ENCODE measurements at places on chromosomes 1 and 21. TPM values are rescaled to one million over a fixed set of nuclear protein-coding genes. Genes with fewer than 3 reads are reported as not detected.

The MTARC1 gene
- 28.2 TPM for total RNA-seq

The GBP4 gene
- 6.8 TPM for total RNA-seq

The LENEP gene
- total RNA-seq: not detected

The CD52 gene
- total RNA-seq: 4.0 TPM

The ELAPOR1 gene
- 0.42 TPM for total RNA-seq

The S100A9 gene
- 191 TPM for total RNA-seq

The DENND2D gene
- 20.7 TPM for total RNA-seq

The AP4B1 gene
- total RNA-seq: 10.6 TPM

The SERPINC1 gene
- total RNA-seq: 2,309 TPM

The HSD11B1 gene
- total RNA-seq: 226 TPM

DNA sequence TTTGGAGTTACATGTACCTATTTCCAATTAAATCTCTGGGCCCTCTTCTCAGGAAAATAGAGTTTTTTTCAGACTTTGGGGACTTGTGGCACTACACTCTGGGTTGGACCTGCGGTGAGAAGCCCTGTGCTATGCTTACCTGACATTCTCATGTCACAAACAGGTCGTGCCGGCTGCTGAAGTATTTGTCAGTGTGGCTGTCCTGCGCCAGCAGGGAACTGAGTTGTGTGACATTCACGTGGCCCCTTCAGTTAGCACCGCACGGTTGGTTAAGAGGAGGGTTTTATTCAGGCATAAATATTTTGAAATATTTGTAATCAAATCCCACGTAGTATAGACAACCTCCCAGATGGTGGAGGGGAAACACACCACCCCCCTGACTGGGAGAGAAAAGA lies 6.3 kb upstream of the COL6A2 start:
- no peak for DNase-seq

- DNase-seq: no peak
Observed at GRCh38 chr1:111334169-111334568, 43.5 kb downstream of the CHIA start.

DNA sequence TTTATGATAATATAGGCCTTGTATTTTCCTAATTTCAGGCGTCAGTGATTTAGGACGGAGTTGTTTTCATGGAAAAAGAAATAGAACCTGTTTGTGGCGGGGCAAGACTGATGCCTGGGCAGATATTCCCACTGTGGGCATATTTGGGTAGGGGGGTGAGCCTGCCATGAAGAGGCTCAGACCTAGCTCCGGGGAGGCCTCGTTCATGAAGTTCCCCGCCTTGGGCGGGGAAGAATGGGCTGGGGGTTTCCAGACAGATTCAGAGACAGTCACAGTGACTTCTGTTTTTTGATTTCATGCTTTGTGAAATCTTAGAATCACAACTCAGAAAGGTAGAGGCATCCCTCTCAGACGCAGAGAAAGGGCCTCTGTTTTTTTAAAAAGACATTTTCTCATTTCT lies 36.1 kb downstream of the RUNX3 start:
- DNase-seq: no peak

DNA sequence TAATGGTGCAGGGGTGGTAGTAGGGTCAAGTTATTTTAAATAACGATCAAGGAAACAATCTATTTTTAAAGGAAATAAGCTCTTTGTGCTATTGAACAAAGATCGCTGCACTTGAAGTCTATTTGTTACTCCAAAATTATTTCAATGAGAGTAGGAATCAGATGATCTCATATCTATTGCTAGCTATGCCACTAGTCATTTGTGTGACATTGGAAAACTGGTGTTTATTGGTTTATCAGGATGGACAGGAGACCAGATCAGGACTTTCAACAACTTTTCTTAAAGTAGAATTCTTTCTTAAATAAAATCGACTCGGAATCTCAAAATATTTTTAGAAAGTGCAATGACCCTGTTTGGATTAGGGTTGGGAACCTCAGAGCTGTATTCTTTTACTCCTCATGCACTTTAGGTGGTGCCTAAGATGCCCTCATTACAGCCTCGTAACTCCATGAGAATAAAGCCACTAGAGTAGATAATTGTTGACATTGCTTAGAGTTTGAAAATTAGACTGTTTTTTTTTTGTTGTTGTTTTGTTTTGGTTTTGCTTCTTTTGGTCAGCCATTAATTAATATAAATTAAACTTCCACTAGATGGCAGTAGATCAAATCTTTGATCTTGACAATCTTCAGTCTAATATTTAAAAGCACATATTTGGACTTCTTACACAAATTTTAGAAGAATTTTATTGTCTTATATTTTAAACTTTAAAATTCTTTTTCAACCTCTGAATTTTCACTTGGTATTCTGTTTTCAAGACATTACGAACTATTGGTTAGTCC lies 352.4 kb downstream of the USP25 start:
- DNase-seq: no peak

DNA sequence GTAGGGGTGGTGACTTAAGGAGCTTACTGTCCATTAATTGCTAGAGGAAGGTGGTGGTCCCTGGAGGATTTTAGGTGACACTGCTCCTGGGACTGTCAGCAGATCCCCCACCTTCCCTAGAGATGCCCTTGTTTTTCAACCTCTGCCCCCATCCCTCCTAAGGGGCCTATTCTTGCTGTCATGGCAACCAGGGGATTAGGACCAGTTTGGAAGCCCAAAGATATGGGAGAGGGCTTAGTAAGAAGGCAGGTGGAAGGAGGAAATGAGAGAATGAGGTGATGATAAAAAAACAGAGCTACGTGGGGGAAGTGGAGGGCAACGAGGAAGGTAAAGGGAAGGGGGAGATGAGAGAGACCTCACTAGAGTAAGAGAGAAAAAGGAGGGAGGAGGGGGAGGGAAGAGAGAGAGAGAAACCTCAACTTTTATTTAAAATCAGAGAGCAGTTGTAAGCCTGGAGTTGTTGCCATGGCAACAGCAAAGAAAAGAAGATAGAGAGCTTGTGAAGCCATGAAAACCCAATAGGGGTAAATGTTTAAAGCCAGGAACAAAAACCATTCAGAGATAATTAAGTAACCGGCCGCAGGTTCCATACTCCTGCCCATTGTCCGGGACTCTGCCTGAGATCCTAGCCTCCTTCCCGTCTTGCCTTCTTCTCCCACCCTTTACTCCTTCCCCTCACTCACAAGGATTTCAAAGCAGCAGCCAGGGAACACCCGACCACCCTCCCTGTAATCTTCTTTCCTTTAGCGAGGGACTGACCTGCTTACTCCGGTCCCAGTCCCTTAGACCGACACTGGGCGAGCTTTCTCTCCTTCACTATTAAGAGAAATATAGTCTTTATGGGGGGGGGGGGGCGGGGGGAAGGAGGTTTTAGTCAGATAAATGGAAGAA lies 20.6 kb downstream of the KIRREL1 start:
- DNase-seq: no peak

DNA sequence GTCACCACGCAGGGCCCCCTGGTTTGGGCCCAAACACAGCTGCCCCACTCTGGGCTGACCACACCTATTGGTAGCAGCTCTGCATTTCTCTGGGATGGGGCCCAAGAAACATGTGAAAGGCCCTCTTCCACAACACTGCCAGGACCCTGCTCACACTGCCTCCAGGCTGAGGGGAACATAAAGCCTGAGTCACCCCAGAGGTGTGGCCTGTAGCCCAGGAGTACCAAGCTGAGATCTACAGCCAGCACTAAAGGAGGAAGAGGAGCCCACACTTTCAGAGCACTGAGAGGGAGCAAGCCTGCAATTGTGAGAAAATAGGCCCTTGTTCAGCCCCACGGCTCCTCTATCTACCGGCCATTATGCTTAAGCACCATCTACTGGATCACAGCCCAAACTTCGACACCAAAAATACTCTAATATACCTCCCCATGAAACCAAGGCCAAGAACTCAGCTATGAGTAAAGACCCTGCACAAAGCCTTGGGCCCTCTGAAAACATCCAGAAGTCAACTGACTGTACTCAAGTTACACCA lies 14.4 kb upstream of the OR2T10 start:
- no peak for DNase-seq

- no peak for DNase-seq
Observed at GRCh38 chr1:5830771-5831599, 161.2 kb downstream of the NPHP4 start.

GRCh38 chr1:178096421-178096820 lies 2.5 kb downstream of the RASAL2 start:
- no peak for DNase-seq

DNA sequence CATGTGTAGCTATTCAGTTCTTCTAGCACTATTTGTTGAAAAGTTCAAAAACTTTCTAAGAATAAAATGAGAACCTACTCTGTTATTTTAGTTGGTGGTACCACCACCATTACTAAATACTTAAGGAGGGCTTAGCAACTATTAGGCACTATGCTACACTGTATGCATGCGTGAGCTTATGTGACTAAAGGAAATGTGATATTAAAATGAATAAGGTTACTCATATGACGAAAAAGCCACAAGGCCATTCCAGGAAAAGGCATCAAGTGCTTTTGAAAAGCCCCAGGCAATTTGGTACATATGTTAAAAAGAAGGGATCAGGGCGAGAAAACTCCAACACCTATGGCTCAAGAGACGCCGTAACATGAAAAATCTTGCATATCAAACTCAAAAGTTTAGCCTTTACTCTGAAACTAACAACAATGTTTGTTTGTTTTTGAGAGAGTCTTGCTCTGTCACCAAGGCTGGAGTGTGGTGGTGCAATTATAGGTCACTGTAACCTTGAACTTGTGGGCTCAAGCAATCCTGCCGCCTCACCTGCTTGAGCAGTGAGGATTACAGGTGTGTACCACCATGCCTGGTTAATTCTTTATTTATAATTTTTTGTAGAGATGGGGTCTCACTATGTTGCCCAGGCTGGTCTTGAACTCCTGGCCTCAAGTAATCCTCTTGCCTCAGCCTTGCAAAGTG lies 42.5 kb downstream of the EPRS1 start:
- DNase-seq: no peak

DNA sequence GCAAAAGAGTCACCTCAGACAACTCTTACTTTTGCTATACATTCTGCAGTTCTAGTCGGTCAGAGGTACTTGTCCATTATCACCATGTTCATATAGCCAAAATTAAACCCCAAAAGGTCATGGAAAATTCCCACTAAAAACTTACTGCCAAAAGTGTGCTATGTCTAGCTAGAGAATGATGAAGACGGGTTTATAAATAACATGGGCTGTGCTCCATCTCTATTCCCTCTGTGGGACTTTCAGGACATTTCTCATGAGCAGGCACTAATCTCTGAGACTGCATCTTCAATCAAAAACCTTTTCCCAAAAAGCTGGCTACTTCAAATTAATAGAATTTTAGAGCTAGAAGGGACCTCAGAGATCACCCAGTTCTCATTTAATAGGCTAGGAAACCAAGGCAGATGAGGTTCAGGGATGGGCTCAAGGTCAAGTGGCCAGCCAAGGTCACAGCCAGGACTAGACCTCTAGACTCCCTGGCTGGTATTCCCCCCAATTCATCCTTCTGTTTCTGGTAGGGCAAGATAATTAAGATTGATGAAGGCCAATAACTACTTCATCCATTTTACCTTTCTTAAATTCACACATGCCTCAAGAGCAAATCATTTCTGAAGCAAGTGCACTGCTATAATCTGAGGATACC lies 21.0 kb upstream of the MOB3C start:
- no peak for DNase-seq

GRCh38 chr1:109060707-109061106 lies 15.1 kb downstream of the TAF13 start:
- no peak for DNase-seq

- no peak for DNase-seq
Observed at GRCh38 chr1:182644886-182645285, 39.5 kb downstream of the RGS8 start.

DNA sequence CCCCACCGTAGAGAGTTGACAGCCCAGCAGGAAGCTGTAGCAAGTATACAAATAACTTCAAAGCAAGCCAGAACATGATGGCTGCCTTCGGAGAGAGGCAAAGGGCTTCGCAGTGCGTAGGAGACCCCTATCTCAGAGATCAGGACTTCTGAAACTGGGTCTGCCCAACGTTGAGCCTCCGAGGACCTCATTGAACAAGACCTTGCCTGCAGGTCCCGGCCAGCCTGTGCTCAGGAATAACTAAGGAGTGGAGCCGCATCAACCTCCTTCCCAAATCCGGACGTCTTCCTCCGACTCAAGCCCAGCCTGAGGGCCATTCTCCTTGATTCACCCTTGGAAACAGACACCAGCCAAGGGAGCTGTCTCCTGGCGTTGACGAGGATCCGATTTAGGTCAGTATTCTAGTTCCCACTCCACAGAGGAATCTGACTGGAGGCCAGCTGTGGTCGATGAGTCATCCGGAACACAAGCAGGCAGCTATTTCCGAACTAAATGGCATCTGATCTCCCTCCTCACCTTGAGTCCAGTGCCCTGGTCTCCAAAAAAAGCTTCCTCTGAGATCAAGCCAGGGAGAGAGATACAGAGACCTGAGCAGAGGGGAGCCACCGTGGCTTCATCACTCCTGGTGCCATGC lies 166.5 kb upstream of the COA6 start:
- DNase-seq: no peak

DNA sequence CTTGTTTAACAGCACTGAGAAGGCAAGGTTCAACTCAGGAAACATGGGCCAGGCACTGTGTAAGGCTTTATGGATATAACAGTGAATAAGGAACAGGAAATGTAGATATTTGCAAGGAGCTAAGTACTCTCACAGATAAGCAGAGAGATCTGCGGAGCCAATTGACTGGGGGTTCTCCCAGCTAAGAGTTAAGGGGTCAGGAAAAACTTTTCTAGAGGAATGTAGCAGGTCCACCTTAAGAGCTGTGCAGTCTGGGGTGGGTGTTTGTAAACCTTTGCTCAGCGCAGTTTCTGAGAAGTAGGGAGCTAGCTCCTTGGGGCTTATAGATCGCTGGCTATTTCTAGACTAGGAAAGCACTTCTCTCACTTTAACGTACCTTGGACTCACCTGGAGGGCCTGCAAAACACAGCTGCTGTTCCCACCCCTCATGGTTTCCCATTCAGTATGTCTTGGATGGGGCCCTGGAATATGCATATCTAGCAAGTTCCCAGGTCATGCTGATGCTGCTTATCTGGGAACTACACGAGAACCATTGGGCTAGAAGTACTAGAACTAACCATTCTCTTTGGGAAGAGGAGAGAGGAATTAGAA lies 51.7 kb downstream of the TLCD4 start:
- peak; percentile 54 for DNase-seq

DNA sequence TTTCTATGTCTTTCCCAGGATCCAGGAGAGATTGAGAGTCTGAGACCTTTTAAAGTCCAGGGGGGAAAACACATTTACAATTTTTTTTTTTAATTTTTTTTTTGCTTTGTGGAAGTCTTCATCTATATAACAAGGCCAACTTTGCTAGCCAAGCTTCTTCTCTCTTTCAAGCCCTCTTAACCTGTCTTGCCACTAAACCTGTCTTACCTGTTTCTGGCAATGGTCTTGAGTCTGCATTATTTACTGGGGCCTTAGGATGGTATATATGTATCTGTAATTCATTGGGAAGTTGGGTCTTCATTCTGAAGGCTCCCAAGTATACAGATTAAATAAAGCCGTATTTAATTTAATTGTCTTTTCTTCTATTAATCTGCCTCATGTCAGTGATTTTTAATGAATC lies 750.9 kb upstream of the B3GALT2 start:
- no peak for DNase-seq

- DNase-seq: no peak
Observed at GRCh38 chr1:52482326-52483004, 70.4 kb downstream of the TUT4 start.

- no peak for DNase-seq
Observed at GRCh38 chr1:208211921-208212843, 32.0 kb downstream of the PLXNA2 start.
